ENCODE measurements at places on chromosomes 6 and 20.

DNA sequence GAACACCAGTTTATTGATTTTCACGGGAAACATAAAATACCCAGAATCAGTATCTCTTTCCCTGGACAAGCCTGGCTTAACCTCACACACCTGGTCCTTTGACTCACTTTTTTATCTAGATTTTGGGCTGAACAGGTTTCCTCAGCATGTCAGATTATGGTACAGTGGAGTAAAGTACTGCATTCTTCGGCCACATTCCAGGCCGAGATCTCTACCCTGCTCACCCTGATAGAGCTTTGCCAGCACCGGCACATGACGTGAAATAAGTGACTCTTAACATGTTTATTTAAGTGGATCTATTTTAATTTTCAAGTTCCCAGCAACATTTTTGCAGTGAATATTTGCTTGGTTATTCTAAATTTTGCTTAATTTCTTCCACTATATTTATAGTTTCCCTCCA is 79.0 kb upstream of the POPDC3 start:
- peak; percentile 4 for DNase-seq

DNA sequence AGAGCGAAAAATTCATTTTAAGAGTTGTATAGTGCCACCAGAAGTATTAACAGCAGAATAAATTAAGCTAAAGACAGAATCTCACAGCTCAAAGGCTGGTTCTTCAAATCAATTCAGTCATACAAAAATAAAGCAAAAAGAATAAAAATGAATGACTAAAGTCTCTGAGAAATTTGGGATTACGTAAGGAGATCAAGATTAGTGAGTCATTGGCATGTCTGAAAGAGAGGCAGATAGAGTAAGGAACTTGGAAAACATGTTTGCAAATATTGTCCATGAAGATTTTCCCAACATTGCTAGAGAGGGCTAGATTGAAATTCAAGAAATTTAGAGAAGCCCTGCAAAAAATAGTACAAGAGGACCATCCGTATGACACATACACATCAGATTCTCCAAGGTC is 1413.9 kb upstream of the ADGRB3 start:
- DNase-seq: peak; percentile 27

DNA sequence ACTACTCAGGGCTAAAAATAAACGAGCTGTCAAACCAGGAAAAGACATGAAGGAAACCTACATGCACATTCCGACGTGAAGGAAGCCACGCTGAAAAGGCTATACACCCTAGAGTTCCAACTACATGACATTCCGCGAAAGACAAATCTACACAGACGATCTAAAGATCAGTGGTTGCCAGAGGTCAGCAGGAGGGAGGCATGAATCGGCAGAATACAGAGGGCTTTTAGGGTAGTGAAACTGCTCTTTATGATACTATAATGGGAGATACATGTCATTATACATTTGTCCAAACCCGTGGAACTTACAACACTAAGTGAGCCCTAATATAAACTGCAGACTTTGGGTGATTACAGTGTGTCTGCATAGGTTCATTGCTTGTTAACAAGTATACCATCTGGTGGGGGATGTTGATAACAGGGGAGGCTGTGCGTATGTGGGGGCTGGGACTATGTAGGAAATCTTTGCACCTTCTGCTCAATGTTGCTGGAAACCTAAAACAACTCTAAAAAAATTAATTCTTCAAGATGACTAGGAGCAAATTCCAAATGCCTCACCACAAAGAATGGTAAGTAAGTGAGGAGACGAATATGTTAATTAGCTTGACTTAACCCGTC is 132.2 kb upstream of the CDH4 start:
- no peak for DNase-seq

- no peak for DNase-seq
These were observed 20.1 kb downstream of the DCBLD1 start for GRCh38 chr6:117502580-117502979.

DNA sequence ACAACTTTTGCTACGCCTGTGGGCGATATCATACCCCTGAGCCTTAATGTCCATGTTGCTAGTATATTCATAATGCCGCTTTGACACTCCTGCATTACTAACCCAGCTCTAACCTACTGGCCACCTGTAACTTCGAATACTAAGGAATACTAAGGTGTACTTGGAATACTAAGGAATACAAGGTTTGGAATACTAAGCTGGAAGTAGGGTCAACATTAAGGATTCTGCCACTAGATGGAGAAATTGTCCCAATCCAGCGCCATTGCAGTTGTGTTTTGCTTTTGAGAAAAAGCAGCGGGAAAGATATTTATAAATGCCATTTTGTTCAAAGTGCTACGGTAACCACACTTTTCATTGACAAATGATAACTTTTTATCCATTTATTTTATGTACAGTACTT is 10.7 kb downstream of the TBXT start:
- DNase-seq: no peak

DNA sequence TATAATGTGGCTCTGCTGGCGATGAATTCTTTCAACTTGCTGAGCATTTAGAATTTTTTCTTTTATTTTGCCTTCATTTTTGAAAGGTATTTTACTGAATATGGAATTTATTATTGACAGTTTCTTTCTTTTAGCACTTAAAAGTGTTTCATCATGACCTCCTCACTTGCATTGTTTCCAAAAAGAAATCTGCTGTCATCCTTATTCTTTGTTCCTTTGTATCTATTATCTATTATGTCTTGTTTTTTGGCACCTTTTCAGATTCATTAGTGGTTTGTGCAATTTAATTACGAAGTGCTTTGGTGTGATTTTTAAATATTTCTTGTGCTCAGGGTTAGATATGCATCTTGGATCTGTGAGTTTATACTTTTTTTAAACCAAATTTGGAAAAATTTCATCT is 26.0 kb upstream of the SLC22A2 start:
- DNase-seq: no peak

GRCh38 chr20:20683481-20684321 is 28.7 kb downstream of the RALGAPA2 start:
- no peak for DNase-seq

Measured in HS-27A (cell line).